GM12878 (cell line): ENCODE measurements at places on chromosomes 7 and 10.

GRCh38 chr7:27112955-27113949 is 10.8 kb upstream of the HOXA2 start:
- H3K27ac ChIP-seq = no peak overlapping the region
- H3K36me3 ChIP-seq = no peaks in the 10 kb centered on the region
- H3K27me3 ChIP-seq = no peaks in the 10 kb centered on the region
- no peak overlapping the region for H3K4me3 ChIP-seq
- H3K4me1 ChIP-seq = no peaks in the 10 kb centered on the region
- no peak for DNase-seq

- no peak overlapping the region for H3K27ac ChIP-seq
- H3K36me3 ChIP-seq = peaks cover 24% of the 10 kb centered on the region
- no peak overlapping the region for H3K4me3 ChIP-seq
- peaks cover 8% of the 10 kb centered on the region for H3K4me1 ChIP-seq
- no peak for DNase-seq
Measured at GRCh38 chr7:966291-967069, 8.9 kb downstream of the COX19 start.

- H3K4me1 ChIP-seq = no peaks in the 10 kb centered on the region
- H3K27me3 ChIP-seq = no peaks in the 10 kb centered on the region
- H3K4me3 ChIP-seq = no peak overlapping the region
- no peak for DNase-seq
- H3K27ac ChIP-seq = no peak overlapping the region
- no peaks in the 10 kb centered on the region for H3K36me3 ChIP-seq
Measured at GRCh38 chr7:41028580-41028979, 674.3 kb downstream of the INHBA start.

- no peak for DNase-seq
- H3K27me3 ChIP-seq = no peaks in the 10 kb centered on the region
- H3K36me3 ChIP-seq = no peaks in the 10 kb centered on the region
- no peak overlapping the region for H3K27ac ChIP-seq
- H3K4me3 ChIP-seq = no peak overlapping the region
Measured at GRCh38 chr7:33582104-33582503, 323.2 kb upstream of the BMPER start.

DNA sequence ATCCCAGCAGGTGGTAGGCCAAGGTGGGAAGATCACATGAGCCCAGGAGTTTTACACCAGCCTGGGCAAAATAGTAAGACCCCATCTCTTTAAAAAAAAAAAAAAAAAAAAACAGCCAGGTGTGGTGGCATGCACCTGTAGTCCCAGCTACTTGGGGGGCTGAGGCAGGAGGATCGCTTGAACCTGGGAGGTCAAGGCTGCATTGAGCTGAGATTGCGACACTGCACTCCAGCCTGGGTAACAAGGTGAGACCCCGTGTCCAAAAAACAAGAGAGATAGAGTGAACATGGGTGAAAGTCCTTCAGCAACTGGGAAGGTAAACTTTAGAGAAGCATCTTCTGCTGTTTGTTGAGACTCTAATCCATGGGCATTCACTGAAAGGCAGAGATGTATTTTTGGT is 6.3 kb upstream of the LAMTOR4 start:
- H3K27me3 ChIP-seq = no peaks in the 10 kb centered on the region
- H3K27ac ChIP-seq = no peak overlapping the region
- H3K4me3 ChIP-seq = no peak overlapping the region
- H3K36me3 ChIP-seq = no peaks in the 10 kb centered on the region

GRCh38 chr10:90308223-90308622 is 549.6 kb downstream of the HTR7 start:
- DNase-seq = no peak
- no peak overlapping the region for H3K4me3 ChIP-seq
- H3K4me1 ChIP-seq = no peaks in the 10 kb centered on the region
- no peak overlapping the region for H3K27ac ChIP-seq

- H3K27me3 ChIP-seq = no peaks in the 10 kb centered on the region
- DNase-seq = no peak
- H3K4me1 ChIP-seq = no peaks in the 10 kb centered on the region
- H3K27ac ChIP-seq = no peak overlapping the region
- no peak overlapping the region for H3K4me3 ChIP-seq
- no peaks in the 10 kb centered on the region for H3K36me3 ChIP-seq
Measured at GRCh38 chr7:101340379-101340778, 18.8 kb upstream of the IFT22 start.

GRCh38 chr7:5586279-5586962 is 162.8 kb upstream of the TNRC18 start:
- H3K4me1 ChIP-seq = peaks cover 27% of the 10 kb centered on the region
- no peak overlapping the region for H3K27ac ChIP-seq
- H3K36me3 ChIP-seq = no peaks in the 10 kb centered on the region
- no peaks in the 10 kb centered on the region for H3K27me3 ChIP-seq
- DNase-seq = no peak
- H3K4me3 ChIP-seq = no peak overlapping the region

DNA sequence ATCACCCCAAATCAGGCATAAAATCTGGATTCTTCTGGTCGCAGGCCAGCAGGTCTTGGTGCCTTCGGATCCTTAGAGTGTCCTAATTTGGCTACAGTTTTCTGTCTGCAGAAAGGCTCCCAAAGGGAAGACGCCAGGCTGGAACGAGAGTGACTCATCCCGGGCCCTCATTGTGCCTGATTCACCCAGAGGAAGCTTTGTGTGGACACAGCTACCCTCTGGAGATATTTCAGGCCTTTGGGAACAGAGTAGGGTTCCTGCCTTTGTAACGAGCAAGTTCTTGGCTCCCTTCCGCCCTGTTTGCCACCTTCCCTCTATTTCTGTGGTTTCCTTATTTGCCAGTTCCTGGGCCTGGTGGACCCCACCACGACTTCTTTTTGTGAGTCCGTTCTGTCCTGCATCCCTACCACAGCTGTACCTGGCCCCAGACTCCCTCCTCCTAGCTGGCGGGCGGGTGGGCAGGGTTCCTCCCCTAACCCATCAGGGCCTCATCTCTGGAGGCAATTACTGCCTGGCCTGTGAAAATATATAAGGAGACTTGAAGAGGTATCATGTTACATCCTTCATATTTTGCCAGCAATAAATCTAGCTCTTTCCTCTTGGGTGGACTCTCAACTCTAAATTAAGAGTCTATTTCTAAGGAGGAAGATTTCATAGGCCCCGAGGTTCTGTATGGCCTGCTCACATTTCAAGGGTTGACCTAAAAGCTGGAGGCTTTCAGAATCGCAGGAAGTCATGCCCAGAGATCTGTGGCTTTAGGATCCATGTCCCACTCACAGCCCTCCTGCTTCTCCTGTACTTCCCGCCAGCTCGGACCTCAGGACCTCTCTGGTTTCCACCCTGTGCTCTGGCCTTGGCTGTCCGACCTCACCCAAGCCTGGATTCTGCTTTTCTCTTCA is 219.2 kb upstream of the ZNF32 start:
- H3K27me3 ChIP-seq = no peaks in the 10 kb centered on the region
- no peak overlapping the region for H3K4me3 ChIP-seq
- no peak for DNase-seq

- no peak for DNase-seq
- H3K36me3 ChIP-seq = no peaks in the 10 kb centered on the region
- no peak overlapping the region for H3K4me3 ChIP-seq
- H3K27ac ChIP-seq = no peak overlapping the region
- H3K4me1 ChIP-seq = peaks cover 24% of the 10 kb centered on the region
Measured at GRCh38 chr10:70510904-70511303, 32.3 kb downstream of the PALD1 start.

GRCh38 chr7:2243458-2243857 is 1.4 kb downstream of the NUDT1 start:
- no peak for DNase-seq
- H3K4me1 ChIP-seq = peaks cover 43% of the 10 kb centered on the region
- H3K27ac ChIP-seq = no peak overlapping the region
- peaks cover 12% of the 10 kb centered on the region for H3K36me3 ChIP-seq
- no peaks in the 10 kb centered on the region for H3K27me3 ChIP-seq

- no peak overlapping the region for H3K27ac ChIP-seq
- H3K36me3 ChIP-seq = no peaks in the 10 kb centered on the region
- no peak overlapping the region for H3K4me3 ChIP-seq
- DNase-seq = no peak
Measured at GRCh38 chr10:635088-635861, 54.2 kb downstream of the DIP2C start.

GRCh38 chr10:7152982-7153381 is 257.9 kb downstream of the SFMBT2 start:
- no peaks in the 10 kb centered on the region for H3K27me3 ChIP-seq
- H3K27ac ChIP-seq = no peak overlapping the region
- peaks cover 1% of the 10 kb centered on the region; the same call in 1 of the 2 replicates for H3K36me3 ChIP-seq
- no peak for DNase-seq

GRCh38 chr10:83932245-83932644 is 207.1 kb upstream of the GHITM start:
- no peak overlapping the region for H3K27ac ChIP-seq
- no peaks in the 10 kb centered on the region for H3K4me1 ChIP-seq
- no peaks in the 10 kb centered on the region for H3K36me3 ChIP-seq
- DNase-seq = no peak
- no peaks in the 10 kb centered on the region for H3K27me3 ChIP-seq

- H3K4me3 ChIP-seq = no peak overlapping the region
- H3K27ac ChIP-seq = no peak overlapping the region
- no peaks in the 10 kb centered on the region; the same call in 1 of the 2 replicates for H3K27me3 ChIP-seq
- H3K36me3 ChIP-seq = no peaks in the 10 kb centered on the region
- peaks cover 6% of the 10 kb centered on the region for H3K4me1 ChIP-seq
Measured at GRCh38 chr10:79488336-79488735, 24.0 kb upstream of the EIF5AL1 start.

GRCh38 chr7:36617408-36617807 is 106.9 kb downstream of the AOAH start:
- no peak for DNase-seq
- H3K27ac ChIP-seq = no peak overlapping the region
- no peaks in the 10 kb centered on the region for H3K36me3 ChIP-seq
- no peak overlapping the region for H3K4me3 ChIP-seq
- H3K27me3 ChIP-seq = no peaks in the 10 kb centered on the region

GRCh38 chr10:71264345-71265200 is 52.2 kb downstream of the UNC5B start:
- H3K27ac ChIP-seq = no peak overlapping the region
- H3K27me3 ChIP-seq = peaks cover 2% of the 10 kb centered on the region
- no peaks in the 10 kb centered on the region for H3K4me1 ChIP-seq

DNA sequence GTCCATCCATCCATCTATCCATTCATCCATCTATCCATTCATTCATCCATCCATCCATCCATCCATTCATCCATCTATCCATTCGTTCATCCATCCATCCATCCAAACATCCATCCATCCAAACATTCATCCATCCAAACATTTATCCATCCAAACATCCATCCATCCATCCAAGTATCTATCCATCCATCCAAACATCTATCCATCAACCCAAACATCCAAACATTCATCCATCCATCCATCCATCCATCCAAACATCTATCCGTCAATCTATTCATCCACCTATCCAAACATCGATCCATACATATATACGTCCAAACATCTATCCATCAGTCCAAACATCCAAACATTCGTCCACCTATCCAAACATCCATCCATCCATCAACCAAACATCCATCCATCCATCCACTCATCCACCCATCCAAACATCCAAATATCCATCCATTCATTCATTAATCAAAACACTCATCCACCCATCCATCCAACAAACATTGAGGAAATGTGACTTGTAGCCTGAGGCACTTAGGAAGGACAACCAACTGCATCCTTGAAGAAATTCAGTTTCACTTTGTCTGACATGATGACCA is 28.8 kb upstream of the MYH16 start:
- no peaks in the 10 kb centered on the region for H3K27me3 ChIP-seq
- H3K4me1 ChIP-seq = no peaks in the 10 kb centered on the region
- no peak for DNase-seq
- no peaks in the 10 kb centered on the region for H3K36me3 ChIP-seq

DNA sequence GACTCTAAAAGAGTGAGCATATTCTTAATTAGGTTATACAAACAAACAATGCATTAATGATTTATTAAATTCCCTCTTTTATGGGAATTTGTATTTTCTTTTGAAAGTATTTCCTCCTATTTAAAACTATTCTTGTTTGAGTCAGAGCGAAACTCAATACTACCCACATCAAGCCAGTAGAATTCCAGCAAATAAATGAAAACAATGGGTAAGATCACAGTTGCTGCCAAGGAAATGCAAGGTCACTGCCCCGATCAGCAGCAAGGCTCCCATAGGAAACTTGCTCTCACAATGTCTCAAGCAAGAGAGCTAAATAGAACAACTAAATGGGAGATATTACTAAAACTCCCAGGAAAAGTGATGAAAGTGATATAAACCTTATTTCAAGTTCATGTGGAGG is 206.3 kb downstream of the THSD7A start:
- DNase-seq = no peak
- no peak overlapping the region for H3K4me3 ChIP-seq
- H3K4me1 ChIP-seq = no peaks in the 10 kb centered on the region
- H3K36me3 ChIP-seq = no peaks in the 10 kb centered on the region
- H3K27me3 ChIP-seq = no peaks in the 10 kb centered on the region

DNA sequence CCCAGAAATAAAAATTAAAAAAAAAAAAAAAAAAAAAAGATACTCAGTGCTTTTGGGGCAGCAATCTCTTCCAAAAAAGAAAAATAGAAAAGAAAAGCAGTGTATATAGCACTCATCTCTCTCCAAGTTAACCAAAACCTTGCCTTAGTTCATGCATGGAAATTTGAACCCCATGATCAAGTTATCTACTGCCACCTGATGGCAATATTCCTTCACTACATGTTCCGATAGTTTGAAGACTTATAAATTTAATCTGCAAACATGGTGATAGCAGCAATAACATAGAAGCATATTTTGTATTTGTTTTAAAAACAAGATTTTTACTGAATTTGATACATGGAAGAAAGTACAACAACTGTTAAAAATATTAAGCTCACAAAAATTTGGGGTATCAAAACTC is 48.6 kb upstream of the SLIT1 start:
- DNase-seq = no peak
- H3K27ac ChIP-seq = no peak overlapping the region
- H3K27me3 ChIP-seq = no peaks in the 10 kb centered on the region
- peaks cover 4% of the 10 kb centered on the region; the same call in 1 of the 2 replicates for H3K36me3 ChIP-seq
- H3K4me3 ChIP-seq = no peak overlapping the region

DNA sequence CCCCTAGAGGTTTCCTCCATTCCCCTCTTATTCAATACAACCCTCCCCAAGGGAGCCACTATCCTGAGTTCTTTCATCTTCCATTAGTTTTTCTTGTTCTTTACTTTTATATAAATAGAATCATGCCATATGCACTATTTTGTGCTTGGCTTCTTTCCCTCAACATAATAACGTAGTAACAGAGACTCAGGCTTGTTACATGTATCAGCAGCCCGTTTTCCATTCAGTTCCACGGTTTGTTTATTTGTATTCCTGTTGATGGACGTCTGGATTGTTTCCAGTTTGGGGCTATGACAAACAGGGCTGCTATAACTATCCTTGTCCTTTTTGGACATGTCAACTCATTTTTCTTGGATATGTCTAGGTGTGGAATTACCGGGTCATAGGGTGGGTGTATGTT is 264.4 kb upstream of the MKI67 start:
- no peak overlapping the region for H3K27ac ChIP-seq
- H3K27me3 ChIP-seq = no peaks in the 10 kb centered on the region; the same call in 1 of the 2 replicates
- no peak overlapping the region for H3K4me3 ChIP-seq
- no peak for DNase-seq
- H3K36me3 ChIP-seq = no peaks in the 10 kb centered on the region
